Activated T-helper 9 cell treated with anti-CD3 and anti-CD28 coated beads, Interleukin-2, amount 50 U/mL, for 16 hours (primary cell): ENCODE measurements at places on chromosomes 11 and 22.

DNA sequence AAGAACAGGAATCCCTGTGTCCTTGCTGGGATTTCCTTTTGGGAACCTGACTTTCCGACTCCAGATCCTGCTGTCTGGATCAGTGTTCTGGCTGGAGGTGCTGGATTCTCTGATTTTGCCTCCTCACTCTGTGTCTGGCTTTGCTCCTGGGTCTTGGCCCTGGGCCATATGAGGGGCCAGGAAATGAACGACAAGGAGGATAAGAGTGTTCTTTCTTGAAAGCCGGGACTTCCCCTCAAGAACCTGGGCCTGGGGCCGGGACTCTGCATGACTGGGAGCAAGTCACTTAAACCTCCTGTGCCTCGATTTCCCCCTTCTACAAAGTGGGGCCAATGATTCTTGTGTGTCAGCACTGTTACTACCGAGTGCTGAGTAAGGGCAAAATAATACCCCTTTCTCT, 2.9 kb upstream of the MYO7A start:
- DNase-seq = no peak

- no peak for DNase-seq
Observed at GRCh38 chr11:120527111-120527761, 15.7 kb downstream of the GRIK4 start.

DNA sequence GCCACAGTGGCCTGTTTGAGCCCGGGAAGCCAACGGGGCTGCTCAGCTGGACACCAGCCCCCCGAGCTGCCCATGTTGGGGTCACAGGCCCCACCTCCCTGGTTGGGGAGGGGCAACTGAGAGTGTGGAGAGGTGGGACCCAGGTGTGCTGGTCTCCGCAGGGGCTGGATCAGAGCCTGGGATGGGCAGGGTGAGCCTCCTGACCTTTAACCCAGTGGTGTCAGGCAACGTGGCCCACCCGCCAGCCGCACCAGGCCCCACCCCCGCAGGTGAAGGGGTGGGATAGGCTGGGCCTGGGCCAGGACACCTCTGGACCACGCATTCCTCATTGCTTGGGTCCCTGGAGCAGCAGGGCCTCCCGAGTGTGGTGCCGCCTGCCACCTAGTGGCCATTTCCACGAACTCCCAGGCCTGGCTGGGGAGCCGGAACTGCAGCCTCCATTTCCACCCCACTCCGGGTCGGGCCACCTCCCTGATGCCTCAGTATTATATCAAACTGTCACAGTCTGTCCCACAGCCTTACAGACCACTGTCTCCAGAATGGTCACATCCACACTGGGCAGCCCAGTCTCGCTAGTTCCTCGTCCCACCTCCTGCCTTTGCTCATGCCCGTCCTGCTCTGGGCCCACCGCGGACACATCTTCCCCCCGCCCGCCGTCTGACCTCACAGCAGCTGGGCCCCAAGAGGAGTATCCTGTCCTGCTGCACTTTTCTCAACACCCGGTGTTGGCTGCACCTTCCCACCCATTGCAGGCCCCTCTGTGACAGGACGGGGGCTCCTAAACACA, 13.3 kb upstream of the PPP6R3 start:
- DNase-seq = peak; percentile 61

GRCh38 chr11:36375353-36376008, 79.4 kb downstream of the PRR5L start:
- no peak for DNase-seq

GRCh38 chr11:6568191-6568918, 35.1 kb downstream of the RRP8 start:
- no peak for DNase-seq

DNA sequence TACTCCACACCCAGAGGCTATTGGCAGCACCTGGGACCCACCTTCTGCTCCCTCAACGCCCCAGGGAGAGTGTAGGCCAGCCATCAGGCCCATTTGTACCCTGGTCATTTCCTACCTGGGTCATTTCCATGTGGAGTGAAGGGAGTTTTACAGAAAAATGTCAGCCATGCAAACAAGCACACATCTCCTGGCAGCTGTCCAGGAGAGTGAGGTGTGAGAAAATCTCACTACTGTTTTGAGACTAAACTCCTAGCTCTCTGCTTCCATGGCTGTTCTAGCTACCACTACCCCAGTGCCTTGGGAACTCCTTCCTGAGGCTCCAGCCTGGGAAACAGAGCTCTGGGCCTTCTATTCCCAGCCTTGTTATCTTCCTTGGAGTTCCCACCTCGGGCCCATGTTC, 2.8 kb upstream of the TMPRSS13 start:
- no peak for DNase-seq

DNA sequence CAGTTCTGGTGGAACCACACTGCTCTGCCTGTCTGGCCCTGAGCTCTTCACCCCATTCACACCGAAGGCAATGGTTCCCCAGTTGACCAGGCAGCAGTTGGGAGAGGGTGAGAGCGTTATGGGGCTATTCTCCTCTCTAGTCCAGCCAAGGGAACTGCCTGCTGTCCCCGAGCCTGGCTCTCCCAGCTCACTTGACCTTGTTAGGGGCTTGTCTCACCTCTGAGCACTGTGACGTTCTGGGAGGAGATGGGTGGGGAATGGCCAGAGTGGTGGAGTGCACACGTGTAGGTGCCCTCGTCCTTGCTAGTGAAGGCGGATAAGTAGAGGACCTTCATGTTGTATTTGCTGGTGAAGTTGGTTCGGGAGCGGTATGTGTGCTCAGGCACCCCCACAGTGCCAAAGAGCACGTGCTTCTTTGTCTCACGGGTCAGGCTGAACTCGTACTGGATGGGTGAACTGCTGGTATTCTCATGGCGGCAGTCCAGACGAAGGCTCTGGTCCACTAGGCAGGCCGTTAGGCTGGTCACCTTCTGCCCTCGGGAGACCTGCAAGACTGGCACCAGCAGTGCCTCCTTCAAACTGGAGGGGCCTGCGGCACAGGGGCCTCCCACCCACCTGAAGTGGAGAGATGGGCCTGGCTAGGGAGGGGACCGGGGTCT, 3.0 kb downstream of the THY1 start:
- DNase-seq = no peak
